ENCODE measurements at places on chromosomes 7 and 10.

DNA sequence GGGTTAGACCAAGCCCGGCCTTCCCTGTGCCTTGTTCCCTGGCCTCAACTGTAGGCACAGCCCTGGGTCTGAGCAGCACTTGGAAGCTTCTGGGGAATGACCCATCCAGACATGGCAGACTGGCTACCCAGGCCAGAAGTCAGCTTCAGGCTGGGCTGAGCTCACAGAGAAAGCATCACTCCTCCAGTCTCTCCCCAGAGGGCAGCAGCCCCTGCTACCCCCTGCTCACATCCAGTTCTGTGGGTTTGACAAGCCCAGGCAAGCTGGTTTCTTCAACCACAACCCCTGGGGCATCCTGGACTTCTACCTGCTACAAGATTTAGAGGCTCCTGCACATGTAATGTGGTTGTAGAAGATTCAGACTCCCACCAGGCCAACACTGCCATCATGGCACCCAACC, 9.0 kb downstream of the C10orf71 start:
- no peak for DNase-seq

GRCh38 chr7:8433477-8434289, at the start of gene NXPH1:
Gene NXPH1, plus strand, starts transcription at chr7:8433609.
- DNase-seq: no peak

- no peak for DNase-seq
Measured at GRCh38 chr10:111379534-111380187, 302.8 kb downstream of the ADRA2A start.

GRCh38 chr10:18104223-18104872, 35.9 kb upstream of the CACNB2 start:
- no peak for DNase-seq

- no peak for DNase-seq
Measured at GRCh38 chr10:11236234-11236633, 218.6 kb downstream of the CELF2 start.

GRCh38 chr10:124516746-124517397, 55.2 kb downstream of the LHPP start:
- no peak for DNase-seq

DNA sequence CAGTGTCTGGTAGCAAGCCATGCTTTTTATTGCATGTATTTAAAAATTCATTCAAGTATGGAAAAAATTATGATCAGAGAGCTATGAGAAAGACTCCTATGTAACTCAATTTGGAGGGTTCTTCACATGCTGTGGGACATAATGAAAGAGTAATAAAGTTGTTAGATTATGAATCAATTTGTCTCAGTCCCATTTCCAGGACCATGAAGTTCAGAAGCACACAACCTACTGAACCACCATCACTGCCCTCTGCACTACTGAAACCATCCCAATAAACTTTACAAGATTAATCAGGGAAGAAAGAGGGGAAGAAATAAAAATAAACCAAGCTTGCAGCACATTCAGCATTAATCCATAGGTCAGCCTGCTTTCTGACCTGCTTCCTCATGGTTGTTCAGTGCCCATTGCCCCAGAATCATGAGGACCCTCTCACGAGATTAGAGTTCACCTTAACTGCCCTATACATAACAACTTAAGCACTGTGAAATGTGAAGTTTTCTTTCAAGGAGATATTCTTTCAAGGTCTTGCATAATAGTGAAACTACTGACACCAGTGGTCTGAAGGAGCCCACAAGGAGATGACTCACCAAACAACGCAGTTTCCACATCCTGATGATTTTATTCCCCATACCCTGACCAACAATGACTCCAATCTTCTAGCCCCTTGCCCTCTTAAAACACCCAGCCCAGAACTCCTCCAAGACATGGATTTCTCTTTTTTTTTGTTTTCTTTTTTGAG, 171.5 kb upstream of the ADCY1 start:
- DNase-seq: peak; percentile 45

- no peak for DNase-seq
Measured at GRCh38 chr7:50349963-50350944, 45.7 kb downstream of the IKZF1 start.

- DNase-seq: no peak
Measured at GRCh38 chr7:146002431-146003078, 114.0 kb upstream of the CNTNAP2 start.

DNA sequence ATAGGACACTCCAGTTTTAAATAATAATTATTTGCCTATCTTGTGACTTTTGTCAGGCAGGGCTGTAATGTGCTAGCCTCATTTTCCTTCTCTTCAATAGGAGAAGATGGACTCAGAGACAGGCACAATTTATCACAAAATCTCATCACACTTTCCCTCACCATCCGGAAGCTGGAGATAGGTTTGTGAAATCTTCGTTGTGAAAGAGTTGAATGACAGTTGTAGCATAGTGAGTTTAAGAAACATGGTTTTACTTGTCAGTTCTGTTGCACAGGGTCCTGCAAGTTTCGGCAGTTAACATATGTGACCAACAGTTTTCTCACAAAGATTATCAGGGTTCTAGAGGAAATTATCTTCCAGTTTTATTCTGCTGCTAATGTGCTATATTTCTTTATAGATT, 37.7 kb upstream of the MAP3K8 start:
- no peak for DNase-seq

DNA sequence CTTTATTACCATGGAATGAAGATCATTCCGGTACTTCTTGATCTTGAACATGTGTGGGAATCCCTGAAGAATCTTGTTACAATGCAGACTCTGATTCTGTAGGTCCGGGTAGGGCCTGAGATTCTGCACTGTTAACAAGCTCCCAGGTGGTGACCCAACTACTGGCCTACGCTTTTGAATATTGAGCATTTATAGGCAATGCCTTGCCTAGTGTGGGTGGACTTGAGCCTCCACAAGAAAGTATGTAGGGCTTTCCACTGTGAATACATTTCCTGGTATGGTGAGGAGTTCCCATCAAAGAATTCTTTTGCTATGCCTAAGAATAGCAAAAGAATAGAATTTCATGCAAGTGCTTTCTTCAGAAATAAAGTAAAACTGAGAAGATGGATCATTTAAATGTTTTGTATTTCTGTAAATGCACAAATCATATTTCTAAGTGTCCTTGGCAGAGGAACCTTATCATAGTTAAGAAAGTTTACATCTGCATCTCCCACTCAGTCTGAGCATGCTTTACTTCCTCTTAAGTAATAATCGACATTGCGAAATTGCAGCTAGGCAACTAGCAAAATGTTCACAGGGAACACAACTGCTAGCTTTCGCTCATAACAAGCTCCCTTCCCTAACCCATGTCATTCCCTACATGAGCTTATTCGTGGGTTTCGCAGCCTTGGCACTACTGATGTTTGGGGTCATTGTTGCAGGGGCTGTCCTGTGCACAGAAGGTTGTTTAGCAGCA, 71.4 kb downstream of the AHR start:
- no peak for DNase-seq

GRCh38 chr7:115099906-115100305, 178.0 kb downstream of the MDFIC start:
- no peak for DNase-seq

GRCh38 chr10:108582387-108582786, 1340.9 kb downstream of the XPNPEP1 start:
- DNase-seq: no peak

DNA sequence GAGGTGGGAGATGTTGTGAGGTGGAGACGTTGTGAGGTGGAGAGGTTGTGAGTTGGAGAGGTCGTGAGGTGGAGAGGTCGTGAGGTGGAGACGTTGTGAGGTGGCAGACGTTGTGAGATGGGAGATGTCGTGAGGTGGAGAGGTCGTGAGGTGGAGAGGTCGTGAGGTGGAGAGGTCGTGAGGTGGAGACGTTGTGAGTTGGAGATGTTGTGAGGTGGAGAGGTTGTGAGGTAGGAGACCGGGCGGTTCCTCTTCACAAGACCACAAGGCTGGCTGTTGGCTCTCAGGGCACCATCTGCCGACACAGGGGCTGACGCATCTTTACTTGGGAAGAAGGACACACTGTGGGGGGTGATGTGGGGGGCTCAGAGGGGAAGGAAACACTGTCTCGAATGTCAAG, 34.7 kb upstream of the SHH start:
- no peak for DNase-seq

GRCh38 chr10:24344279-24344678, 135.3 kb downstream of the KIAA1217 start:
- DNase-seq: no peak

DNA sequence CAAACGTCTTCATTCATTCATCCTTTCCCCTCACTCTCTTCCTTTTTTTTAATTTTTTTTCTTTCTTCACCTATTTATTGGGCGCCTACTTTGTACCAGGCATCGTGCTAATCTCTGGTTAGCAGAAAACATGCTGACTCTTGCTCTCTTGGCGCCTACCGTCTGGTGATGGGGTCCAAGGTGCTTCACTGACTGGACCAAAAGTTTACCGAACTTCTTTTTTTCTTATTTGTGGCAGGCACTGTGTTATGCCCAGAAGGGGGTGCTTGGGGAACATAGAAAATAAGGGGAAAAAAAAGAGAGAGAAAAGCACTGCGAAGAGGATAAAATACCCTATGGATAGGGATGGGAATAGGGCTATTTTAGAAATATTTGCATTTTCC, 505 bp upstream of the FAM204A start:
- no peak for DNase-seq

DNA sequence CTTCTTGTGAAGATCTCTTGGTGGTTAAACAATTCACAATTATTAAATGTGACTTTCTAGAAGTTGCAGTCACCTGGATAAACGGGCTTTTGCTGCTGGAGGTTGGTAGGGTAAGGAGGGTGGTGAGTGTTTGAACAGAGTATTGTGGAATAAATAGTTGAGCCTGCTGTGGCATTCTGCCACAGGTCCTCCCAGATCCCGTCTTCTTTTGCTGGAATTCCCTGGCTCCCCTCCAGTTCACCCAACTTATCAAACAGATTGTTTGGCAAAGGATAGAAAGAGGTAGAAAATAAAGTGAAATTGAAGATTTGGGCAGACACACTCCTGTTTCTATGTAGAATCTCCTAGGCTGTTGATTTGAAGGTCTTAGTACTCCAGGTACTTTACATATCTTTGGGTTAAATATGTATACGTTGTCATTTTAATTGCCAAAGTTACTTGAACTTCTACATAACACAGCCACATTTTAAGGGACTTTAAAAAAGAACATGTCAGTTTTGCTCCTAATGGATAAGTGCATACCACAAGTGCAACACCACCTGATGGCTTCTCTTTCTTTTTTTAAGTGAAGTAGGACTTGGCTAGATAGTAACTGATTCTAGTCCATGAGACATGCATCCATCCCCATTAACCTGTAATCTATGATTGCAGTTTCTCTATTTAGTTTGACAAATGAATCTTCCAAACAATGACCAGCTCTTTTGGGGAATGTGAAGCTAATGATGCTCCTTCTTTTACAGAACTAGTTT, 83.0 kb downstream of the ARL4A start:
- DNase-seq: no peak

GRCh38 chr7:148060724-148061123, 529.8 kb upstream of the C7orf33 start:
- DNase-seq: no peak

GRCh38 chr7:138784692-138785091, 13.1 kb upstream of the TMEM213 start:
- DNase-seq: no peak

GRCh38 chr7:71626206-71626605, 494.3 kb downstream of the GALNT17 start:
- no peak for DNase-seq

DNA sequence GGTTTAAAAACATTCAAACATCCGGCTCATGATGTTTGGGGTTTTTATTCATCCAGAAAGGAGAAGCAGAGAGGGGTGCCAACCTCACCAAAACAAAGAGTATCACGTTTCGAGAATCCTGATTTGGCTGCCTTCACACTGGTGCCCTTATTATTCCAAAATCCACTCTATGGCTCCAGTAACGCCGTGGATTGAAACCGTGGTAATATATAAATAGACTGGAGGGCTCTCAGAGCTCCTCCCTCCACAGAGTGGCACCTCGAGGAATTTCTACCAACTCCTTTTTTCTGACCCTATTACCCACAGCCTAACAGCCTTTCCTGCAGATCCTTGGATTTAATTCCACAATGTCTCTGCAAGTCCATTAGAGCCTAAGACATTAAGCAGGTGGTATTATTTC, 353.6 kb downstream of the CRPPA start:
- DNase-seq: no peak

- no peak for DNase-seq
Measured at GRCh38 chr7:66576646-66577045, 52.0 kb upstream of the KCTD7 start.

GRCh38 chr10:51521605-51522004, 177.8 kb downstream of the CSTF2T start:
- DNase-seq: no peak

DNA sequence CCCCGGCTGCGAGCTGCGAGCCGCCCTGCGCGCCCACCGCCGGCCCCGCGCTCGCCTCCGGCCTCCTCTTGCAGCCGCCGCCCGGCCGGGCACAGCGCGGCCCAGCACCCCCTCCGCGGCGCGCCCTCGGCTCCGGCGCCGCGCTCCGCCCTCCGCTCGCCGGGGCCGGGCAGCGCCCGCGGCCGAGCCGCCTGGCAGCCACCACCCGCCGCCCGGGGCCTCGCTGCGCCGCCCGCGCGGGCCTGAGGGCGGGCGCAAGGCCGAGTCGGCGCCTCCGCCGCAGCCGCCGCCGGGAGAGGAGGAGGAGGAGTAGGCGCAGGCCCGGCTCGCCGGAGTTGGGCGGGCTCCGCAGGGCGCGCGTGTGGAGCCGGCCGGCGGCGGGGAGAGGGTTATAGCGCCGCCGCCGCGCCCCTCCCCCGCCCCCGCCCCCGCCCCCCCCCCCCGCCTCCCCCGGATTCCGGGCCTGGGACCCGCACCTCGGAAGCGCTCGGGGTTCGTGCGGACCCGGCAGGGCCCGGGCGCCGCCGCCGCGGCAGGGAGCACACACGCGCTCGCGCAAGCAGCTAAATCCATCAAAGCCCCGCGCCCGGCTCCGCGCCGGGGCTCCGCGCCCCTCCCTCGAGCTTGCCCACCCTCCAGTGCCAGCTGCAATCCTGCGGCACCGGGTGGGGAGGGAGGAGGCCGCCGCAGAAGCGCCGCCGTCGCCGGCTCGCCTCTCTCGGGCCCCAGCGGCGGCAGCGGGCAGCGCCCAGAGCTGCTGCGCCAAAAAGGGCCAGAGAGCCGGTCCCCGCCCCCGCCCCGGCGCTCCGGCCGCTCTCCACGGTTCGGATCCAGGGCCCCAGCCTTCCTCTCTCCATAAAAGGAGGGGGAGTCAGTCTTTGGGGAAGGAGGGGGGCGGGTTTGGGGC, at the start of gene PDGFA:
TSS of gene PDGFA (minus strand) at position 363 of the 907 bp plus-strand sequence. CDS start 845 bp downstream, outside the sequence.
- DNase-seq: no peak

GRCh38 chr7:98878365-98879197, at the start of gene TRRAP:
Gene TRRAP, plus strand, starts transcription at chr7:98878532. Its CDS starts 2,619 bp downstream, at chr7:98881151.
- peak; percentile 68 for DNase-seq

DNA sequence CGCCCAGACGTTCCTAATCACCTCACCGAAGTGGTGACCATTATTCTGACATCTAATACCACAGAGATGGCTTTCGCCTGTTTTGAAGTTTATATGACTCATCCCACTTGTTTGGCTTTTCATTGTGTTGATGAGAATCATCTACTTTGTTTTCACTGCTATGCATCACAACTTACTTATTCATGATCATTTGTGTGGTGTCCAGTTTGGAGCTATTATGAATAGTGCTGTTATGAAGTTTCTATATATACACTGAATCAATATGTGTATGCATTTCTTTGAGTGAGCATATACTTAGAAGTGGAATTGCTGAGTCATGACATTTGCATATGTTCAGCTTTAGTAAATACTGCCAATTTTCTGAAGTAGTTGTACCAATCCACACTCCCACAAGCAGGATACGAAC, 38.6 kb upstream of the TNKS2 start:
- DNase-seq: no peak

- DNase-seq: no peak
Measured at GRCh38 chr10:70903262-70903921, 15.0 kb upstream of the PCBD1 start.

All from T-helper 1 cell (primary cell).